ENCODE measurements at places on chromosomes 13 and 19.

DNA sequence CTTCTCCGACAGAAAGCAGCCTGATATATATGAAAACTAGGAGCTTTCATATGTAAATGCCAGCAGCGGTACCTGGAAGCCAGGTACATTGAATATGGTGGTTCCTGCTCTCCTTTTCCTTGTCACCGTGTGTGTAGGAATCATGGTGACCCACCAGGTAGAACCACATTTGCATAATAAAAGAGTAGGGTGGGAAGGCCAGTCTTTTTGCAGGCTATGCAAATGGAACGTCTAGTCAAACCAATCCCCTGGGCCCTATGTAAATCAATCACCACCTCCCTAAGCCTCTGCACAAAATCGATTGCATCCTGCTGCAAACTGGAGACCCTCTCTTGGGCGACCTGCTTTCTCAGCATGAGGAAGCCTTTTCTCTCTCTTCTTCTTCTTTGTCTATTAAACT lies 22.2 kb upstream of the ZNF181 start:
- DNase-seq: no peak

DNA sequence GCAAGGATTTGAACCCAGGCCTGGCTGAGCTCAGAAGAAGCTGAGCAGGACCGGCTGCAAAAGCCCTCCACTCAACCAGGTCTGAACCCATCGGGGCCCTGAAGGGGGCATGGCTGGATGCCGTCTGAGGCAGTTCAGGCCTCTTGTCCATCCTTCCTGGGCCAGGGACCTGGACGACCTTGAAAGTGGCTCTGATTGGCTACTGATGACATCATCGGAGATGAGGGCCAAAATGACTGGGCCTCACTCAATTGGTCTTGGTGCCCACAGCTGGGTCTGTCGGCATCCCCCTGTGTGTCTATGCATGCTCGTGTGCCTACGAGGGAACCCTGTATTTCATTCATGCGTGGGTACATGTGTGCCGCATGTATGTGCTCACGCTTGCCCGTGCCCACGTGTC lies 71.8 kb downstream of the PTPRS start:
- DNase-seq: no peak

GRCh38 chr19:41308450-41309179 lies 1.4 kb upstream of the CCDC97 start:
- peak; percentile 90 for DNase-seq

- peak; percentile 64 for DNase-seq
These were observed 6.0 kb downstream of the RUVBL2 start for GRCh38 chr19:48999481-49000325.

DNA sequence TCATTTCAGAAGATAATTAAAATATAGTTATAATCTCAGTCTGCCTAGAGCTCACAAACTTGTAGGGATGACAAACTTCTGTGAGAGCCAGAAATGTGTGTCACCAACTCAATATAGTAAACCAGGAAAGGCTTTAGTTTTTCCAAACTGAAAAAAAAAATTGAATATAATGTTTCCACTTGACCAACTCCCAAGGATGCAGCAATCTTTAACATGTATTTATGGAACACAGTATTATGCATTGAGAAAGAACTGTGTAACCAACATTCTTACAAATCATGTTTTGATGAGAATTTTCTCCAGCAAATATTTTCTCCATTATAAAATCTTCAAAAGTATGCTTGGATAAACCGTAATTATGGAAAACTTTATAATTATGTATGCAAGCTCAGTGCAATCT lies 50.1 kb upstream of the KLF12 start:
- DNase-seq: no peak

DNA sequence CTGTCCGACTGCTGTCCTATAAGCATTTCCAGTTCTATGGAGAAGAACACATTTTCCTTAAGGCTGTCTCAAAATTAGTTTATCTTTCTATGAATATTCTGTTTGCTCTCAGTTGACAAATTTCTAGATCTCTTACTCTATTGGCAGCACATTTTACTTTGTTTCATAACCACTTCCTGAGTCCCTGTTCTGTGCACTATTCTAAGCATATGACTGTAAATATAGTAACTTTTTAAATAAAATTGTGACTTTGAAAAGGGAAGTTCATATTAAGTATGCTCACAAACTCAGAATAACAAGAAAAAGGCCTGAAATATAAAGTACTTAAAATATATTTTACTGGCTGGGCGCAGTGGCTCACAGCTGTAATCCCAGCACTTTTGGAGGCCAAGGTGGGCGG lies 56.5 kb upstream of the HTR2A start:
- peak; percentile 46 for DNase-seq

DNA sequence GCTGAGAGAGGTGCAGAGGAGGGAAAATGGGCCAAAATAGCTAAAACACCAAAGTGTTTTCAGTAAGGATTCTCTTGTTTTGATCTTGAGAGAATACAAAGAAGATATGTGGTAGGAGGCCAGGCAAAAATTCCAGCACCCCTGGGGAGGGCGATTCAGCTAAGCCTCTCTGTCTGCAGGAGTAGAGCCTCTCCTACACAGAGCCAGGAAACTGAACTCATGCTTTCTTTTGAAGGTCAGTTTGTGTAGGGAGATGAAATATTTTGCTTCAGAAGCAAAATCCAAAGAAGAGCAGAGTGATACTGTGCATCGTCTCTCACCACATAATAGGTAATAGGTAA lies 565.0 kb downstream of the FGF9 start:
- no peak for DNase-seq

DNA sequence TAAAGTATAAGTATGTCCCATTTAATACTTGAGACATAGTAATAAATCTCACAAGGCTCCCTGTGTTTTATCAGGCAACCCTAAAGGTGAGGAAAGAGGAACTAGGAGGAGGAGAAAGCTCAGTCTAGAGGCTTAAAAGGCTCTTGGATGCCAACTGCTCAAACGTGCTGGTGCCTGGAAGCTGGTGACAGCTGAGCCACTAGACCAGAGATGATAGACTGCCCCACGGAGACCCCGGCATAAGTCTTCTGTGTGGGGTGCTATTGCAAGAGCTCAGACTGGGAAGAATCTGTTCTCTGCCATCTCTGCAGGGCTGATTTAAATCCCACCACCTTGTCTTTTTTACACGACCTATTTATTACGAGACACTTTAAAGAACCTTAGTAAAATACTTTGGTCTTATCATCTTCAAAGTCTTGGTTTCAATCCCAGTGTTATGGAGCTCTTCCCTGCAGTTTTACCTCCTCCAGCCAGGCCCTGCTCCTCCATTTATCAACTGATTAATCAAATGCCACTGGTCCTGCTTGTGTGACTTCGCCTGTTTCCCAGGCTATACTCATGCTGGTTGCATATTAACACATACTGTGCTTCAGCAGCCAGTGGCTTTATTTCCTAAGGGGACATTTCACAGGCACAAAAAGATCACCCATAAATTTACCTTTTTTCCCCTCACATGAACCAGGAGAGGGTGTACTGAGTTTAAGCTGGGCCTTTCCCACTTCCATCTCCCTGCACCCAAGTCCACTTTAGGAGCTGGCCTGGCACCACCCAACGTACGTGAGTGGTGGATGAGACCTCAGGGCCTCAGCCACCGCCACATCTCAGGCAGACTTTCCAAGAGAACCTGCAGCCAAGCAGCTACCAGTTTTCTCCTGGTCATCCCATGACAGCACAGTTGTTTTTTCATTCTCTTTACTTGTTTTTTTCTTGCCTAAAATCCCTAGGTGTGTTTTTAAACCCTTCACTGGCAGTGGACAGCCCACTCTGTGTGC lies 7.8 kb upstream of the ATP12A start:
- no peak for DNase-seq

DNA sequence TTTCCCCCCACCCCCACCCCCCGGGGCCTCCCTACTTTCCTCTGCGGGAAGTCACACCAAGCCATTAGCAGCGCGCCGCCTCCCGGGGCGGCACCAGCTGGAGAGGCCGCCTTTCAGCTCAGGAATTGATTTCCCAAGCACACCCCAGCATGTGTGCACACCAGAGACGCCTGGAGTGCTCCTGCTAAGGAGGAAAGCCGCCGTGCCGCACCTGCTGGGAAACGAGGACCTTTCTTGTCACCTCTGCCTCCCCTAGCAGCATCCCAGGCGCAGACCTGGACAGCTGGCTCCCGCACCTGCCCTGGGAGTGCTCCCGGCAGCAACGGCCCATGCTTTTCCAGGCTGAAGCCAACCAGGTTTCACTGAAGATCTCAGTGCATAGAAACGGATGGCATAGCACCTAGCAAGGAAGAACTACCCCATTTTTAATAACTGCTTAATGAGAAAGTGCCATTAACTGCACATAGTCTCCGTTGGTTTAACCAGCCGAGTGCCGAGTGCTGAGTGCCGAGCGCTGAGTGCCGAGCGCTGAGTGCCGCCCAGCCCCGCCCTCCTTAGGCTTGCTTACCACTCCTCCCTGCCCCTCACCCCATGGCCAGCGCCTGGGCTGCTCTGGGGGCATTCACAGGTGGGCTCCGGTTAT lies 165.0 kb downstream of the USP12 start:
- no peak for DNase-seq

DNA sequence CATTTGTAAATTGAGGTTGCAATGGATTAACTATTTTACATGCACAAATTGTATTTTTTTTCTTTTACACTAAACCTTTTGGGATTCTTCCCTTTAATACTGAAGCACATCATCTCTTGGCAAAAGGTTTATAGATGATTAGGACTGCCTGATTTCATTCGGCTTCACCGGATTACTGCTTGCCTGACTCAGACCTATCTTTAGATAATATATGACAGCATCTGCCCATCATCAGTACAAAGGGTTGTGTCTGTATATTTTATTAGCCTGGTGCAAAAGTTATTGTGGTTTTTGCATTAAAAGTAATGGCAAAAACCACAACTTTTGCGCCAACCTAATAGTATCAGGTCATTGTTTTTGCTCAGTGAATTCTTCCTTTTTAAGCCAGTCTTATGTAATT lies 316.2 kb upstream of the HTR2A start:
- DNase-seq: no peak

DNA sequence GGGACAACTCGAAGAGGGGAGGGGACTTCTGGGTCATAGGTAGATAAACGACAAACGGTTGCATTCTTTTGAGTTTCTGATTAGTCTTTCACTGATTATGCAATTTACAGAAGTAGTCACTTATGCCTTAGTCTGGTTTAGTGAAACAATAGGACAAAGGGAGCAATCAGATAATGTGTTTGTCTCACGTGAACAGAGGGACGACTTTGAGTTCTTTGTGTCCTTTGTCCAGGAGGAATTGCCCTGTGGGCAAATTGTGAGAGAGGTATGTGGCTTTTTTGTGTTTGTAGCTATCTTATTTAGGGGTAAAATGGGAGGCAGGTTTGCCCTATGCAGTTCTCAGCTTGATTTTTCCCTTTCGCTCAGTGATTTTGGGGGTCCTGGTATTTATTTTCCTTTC lies 362.9 kb upstream of the PCDH20 start:
- no peak for DNase-seq

GRCh38 chr13:67855741-67856238 lies 625.7 kb upstream of the PCDH9 start:
- no peak for DNase-seq

- no peak for DNase-seq
These were observed 17.6 kb downstream of the SIGLEC7 start for GRCh38 chr19:51159656-51160055.

DNA sequence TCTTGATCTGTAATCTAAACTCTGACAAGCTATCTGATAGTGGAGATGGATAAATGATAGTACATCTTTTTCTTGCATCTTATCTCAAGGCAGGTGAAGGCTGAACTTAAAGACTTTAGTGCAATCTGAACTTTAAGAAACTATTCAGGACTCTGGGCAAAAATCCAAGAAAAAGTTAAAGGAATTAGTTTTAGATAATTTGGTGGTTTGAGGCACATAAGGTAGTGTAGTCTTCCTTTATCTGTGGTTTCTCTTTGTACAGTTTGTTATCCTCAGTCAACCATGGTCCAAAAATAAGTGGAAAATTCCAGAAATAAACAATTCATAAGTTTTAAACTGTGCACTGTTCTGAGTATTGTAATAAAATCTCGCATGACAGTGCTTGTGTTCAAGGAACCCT lies 172.9 kb downstream of the UGGT2 start:
- DNase-seq: no peak

- no peak for DNase-seq
These were observed 5.4 kb downstream of the DDX39A start for GRCh38 chr19:14413693-14414181.

- DNase-seq: no peak
These were observed 1.3 kb downstream of the CCDC9 start for GRCh38 chr19:47257411-47258169.

DNA sequence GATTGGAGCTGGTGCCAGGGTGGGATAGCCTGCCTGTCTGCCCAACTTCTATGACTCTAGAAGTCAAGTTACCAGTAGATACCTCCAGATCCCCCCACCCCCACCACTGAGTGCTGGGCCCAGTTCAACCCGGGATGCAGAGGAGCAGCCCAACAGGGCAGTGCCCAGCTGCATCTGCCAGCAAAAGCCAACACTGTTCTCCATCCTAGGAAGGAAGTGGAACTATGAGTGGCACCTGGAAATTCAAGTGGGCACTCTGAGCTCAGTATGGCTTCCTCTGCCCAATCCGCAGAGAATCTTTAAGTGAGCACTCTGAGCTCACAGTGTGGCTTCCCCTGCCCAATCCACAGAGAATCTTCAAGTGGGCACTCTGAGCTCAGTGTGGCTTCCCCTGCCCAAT lies 14.2 kb downstream of the TUBGCP3 start:
- DNase-seq: no peak

All from inflammatory macrophage treated with lipopolysaccharide for 4 hours (primary cell).